ENCODE measurements at places on chromosomes 7 and 10.

- DNase-seq: peak; percentile 83
These were observed 17.9 kb downstream of the ANKRD22 start for GRCh38 chr10:88833723-88834122.

DNA sequence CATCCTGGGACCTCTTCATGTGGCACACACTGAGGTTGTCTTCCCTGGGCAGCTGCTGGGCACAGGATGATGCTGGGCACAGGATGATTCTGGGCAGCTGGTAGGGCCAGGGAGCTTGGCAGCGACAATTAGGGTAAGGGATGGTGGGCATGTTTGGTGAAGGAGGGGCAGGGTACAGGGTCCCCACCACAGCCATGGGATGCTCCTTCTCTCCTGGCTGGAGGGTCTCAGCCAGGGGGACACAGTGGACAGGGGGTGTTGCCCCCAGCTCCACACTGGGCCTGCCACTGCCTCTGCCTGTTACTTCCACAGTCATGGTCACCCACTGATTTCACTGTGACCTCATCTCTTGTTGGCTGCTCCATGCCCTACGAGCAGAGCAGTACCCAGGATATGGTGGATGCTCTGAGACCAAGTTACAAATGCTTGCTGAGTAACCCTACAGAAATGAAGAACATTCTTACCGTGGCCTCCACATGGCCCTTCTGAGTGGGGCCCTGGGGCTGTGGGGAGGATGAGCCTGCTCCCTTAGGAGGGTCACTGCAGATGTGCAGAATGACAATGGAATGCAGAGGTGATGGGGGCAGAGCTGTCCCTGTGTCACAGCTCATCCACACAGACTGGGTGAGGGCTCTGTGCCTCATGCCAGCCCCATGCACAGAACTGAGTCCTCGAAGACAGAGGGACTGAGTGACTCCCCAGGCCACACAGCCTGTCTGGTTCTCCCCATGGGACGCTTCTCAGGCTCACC is 28.4 kb upstream of the RET start:
- no peak for DNase-seq

- no peak for DNase-seq
These were observed 53.2 kb downstream of the PANK1 start for GRCh38 chr10:89591796-89592271.

- no peak for DNase-seq
These were observed 499.9 kb upstream of the FZD8 start for GRCh38 chr10:36141856-36142560.

- no peak for DNase-seq
These were observed 45.1 kb downstream of the RNLS start for GRCh38 chr10:88538048-88538447.

DNA sequence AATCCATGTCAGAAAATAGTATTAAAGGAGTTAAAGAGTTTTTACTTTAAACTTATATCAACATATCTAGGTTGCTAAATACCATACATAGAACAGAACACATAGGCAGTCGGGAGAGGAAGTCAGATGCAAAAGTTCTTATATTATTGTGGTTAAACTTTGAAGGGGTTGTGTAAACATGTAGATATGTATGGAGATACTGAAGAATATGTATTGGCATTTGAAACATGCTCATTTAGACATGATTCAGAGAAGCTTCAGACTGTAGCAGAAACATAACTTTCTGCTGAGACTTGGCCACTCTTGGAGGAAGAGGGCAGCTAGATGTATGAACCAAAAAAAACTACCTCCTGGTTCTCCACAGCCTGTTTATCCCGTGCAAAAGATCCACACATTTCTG is 103.5 kb upstream of the FERD3L start:
- DNase-seq: no peak

- DNase-seq: no peak
These were observed 117.2 kb downstream of the LRRTM3 start for GRCh38 chr10:67043041-67043440.

GRCh38 chr10:99647601-99648151 is 11.6 kb upstream of the ENTPD7 start:
- no peak for DNase-seq

- no peak for DNase-seq
These were observed 8.8 kb downstream of the GRK5 start for GRCh38 chr10:119216127-119216526.

- DNase-seq: no peak
These were observed 285.9 kb upstream of the FZD8 start for GRCh38 chr10:35927990-35928488.

- no peak for DNase-seq
These were observed 5.6 kb downstream of the CELF2 start for GRCh38 chr10:11023009-11023953.

GRCh38 chr10:13528123-13528874 is 515 bp downstream of the BEND7 start:
- DNase-seq: no peak

- no peak for DNase-seq
These were observed 410.4 kb downstream of the ATRNL1 start for GRCh38 chr10:115503546-115503945.

DNA sequence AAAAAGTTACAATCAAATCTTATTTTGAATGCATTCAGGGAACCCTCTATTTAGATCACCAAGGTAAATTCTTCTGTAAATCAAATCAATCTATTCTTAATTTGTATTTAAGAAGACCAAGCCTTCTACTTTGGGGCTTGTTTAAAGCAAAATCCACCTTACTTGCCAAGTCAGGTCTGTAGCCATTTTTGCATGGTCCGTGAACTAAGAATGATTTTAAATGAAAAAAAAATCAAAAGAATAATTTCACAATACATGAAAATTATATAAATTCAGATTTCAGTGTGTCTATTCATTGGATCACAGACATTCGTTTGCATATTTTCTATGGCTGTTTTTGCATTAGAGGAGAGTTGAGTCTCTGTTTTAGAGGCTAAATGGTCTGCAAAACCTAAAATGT is 59.4 kb downstream of the SYPL1 start:
- DNase-seq: no peak

DNA sequence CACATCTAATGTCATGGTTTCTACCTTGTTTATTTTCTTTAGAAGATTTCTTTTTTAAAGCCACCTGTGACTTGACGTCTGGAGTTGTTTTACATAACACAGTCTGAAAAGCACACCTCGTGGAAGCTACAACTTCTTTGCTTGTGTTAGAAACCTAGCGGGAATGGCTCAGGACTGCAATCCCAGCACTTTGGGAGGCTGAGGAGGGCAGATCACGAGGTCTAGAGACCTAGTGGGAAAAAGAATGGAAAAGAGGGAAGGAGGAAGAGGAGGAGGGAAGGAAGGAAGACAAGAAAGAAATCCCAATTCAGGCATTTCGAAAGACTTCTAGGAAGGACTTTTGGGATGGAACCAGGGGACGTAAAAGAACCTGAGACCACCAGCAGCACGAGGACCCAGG is 146.3 kb upstream of the CELF2 start:
- DNase-seq: no peak

- no peak for DNase-seq
These were observed 74.9 kb downstream of the CTBP2 start for GRCh38 chr10:125085258-125086054.

- no peak for DNase-seq
These were observed 240.2 kb downstream of the BUB3 start for GRCh38 chr10:123394382-123394781.

- DNase-seq: no peak
These were observed 137.5 kb downstream of the CD36 start for GRCh38 chr7:80775897-80776296.

DNA sequence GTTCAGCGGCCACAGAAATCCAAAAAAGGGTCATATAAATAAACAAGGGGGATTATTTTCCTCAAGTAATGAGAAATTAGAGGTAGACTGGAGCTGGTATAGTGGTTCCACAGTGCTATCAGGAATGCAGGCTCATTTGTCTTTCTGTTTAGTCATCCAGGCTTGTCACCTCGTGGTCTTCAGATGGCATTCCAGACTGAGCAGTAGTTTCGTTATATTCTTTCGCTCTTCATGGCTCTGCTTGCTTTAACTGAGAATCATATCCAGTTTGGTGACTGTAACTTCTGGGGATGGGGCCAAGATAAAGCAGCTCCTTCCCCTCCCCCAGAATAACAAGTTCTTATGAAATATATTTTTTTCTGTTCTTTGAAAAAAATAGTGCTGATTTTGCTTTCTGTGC is 9.5 kb downstream of the ANKIB1 start:
- DNase-seq: no peak

- DNase-seq: no peak
These were observed 61.6 kb downstream of the CYTH3 start for GRCh38 chr7:6210621-6211372.

GRCh38 chr7:155399577-155399976 is 58.4 kb upstream of the EN2 start:
- DNase-seq: no peak

DNA sequence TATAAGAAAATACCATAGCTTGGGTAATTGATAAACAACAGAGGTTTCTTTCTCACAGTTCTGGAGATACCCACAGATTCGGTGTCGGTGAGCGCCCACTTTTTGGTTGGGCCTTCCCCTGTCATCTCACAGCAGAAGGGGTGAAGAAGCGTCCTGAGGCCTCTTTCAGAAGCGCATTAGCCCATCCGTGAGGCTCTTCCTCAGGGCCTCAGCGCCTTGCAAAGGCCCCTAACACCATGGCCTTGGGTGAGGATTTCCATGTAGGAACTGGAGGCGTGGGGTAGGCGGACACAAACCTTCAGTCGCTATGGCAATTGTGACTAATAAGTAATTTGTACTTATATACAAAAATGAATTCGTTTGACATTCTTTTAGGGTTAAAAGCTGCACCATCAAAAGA is 316.0 kb downstream of the PTPRN2 start:
- no peak for DNase-seq

- no peak for DNase-seq
These were observed 213.1 kb downstream of the CHRM2 start for GRCh38 chr7:137081321-137082093.

- DNase-seq: no peak
These were observed 535 bp upstream of the EPC1 start for GRCh38 chr10:32347363-32348022.

DNA sequence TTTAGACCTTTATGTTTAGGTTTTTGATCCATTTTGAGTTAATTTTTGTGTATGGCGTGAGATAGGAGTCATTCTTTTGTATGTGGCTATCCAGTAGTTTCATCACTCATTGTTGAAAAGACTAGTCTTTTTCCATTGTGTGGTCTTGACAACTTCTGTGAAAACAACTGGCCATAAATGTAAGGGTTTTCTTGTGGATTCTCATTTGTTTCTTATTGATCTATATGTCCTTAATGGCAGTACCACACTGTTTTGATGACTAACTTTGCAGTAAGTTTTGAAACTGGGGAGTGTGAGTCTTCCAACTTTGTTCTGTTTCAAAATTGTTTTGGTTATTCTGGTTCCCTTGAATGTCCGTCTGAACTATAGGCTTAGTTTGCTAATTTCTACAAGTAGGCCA is 16.3 kb downstream of the SEPTIN7 start:
- no peak for DNase-seq

DNA sequence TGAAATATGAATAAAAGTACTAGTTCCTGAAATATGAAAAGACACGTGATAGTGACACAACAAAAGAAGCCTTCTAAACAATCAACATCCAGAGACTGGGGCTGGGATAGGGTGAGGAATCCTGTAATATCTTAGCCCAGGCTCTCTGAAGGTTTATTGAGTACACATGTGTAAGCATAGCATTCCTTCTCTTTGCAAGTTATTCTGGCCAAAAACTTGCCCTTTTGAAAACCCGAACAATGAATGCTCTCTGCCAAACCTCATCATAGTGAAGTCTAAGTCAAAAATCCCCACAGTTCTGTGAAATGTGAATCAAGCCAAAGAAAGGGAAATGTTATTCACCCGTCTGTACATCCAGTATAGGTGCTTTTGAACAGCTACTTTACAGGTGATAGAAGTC is 11.6 kb downstream of the SEMA3D start:
- no peak for DNase-seq

DNA sequence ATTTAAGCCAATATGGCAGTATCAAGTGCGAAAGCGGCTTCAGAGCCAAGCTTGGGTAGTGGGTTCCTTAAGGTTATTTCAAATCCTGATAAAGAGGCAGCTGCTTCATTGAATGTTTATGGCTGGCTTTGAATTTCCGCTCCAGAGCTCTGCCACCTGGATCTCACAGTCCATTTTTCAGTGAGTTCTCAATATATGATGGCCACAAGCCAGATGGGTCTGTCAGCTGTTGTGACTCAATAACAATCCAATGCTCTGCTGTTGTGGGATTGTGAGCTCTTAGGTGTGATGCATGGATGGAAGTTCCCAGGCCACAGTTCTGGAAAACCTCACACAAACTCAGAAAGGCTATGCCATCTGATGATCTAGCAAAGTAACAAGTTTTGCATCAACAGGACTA is 743.8 kb upstream of the LRRN3 start:
- DNase-seq: no peak

DNA sequence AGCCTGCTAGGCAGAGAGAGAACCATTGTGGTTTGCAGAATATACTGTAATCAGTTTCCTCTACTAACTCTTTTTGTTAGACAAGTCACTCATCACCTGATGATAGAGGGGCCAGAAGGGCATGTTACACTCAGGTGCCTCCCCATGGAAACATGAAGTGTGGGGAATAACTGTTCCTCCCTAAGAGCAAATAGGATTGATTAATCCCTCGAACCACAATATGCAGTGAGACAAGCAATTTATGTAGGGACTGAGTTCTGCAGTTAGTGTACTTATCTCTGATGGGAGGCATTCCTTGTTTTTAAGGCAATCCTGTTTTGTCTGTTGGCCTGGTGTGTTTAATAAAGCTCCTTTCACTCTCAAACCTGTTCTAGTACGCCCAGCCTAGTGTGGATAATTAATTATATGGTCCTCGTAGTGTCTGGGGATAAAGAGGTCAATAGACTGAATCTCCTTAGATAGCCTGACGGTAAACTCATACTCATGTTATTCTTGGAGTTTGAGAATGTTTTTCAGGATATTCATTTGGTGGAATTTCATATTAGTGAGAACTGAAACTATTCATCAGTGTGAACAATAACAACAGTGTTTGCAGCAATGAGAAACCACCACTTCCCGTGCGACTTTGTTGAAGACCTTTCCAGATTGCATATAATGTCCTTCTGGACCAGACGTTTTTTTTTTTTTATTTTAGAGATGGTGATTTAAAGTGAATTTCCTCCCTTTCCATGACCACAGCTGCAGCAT is 344.8 kb upstream of the FZD8 start:
- DNase-seq: no peak

- no peak for DNase-seq
These were observed 22.7 kb downstream of the WIPI2 start for GRCh38 chr7:5212633-5213285.

DNA sequence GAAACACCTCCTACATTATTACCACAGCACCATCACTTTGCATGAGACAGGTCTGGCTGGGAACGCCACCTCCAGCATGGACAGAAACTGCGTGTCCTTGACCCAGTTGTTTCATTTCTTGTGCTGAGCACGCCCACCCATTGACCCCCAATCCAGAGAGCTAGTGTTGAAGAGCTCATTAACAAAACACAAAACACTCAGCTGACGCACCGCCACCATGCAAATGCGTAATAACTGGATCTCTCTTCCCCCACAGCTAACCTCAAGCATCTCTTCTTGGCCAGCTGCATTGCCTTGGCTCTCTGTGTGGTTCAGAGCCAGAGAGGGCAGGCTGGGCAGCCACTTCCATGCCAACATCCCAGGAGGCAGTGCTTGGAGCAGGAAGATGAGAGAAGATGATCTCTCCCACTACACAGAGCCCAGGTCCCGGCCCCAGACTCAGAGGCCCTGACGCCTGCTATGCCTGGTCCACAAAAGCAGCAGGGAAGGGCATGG is 173.5 kb downstream of the PLXNA4 start:
- DNase-seq: no peak

Data from AML-193 (cell line).